ENCODE measurements at places on chromosomes 3 and 15.

- DNase-seq: no peak
These were observed 115.6 kb downstream of the ADAMTSL3 start for GRCh38 chr15:83769411-83769999.

DNA sequence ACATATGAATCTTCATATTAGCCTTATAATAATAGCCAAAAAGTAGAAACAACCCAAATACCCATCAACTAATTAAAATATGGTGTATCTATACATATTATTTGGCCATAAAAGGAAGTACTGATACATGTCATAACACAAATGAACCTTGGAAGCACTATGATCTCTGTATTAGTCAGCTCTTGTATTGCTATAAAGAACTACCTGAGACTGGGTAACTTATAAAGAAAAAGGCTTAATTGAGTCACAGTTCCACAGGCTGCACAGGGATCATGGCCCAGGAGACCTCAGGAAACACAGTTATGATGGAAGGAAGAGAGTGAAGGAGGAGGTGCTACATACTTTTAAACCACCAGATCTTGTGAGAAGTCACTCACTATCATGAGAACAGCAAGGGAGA, 16.0 kb upstream of the CCR2 start:
- DNase-seq: no peak

DNA sequence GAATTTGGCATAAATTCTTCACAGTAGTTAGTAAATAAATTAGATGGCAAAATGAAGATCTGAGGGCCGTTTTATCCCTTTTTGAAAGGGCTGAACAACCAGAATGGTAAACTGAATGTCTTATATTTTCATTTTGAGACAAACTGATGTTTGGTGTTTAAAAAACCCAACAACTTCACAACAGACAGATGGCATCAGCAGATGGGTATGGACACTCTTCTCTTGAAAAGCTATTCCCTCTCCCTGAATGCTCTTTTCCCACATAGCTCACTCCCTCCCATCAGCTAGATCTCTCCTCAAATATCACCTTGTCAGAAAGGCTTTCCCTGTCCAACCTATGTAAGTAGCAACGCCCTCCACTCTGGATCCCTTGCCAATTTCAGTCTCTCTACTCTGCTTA, 33.3 kb downstream of the EMC4 start:
- DNase-seq: no peak

- DNase-seq: no peak
These were observed 24.0 kb downstream of the GOLIM4 start for GRCh38 chr3:168071591-168072322.

GRCh38 chr3:100525753-100526612, 33.6 kb downstream of the TMEM45A start:
- no peak for DNase-seq

All from activated naive CD8-positive, alpha-beta T cell treated with anti-CD3 and anti-CD28 coated beads, Interleukin-2, amount 10 ng/mL, durations not matched to agents 7 days and 5 days (primary cell).